ENCODE measurements at places on chromosomes 16 and 17.
A peak's percentile ranks its signal among the peaks of the same experiment; 100 is the strongest.

- DNase-seq = no peak
These were observed 902 bp downstream of the KAT2A start for GRCh38 chr17:42120161-42120769.

DNA sequence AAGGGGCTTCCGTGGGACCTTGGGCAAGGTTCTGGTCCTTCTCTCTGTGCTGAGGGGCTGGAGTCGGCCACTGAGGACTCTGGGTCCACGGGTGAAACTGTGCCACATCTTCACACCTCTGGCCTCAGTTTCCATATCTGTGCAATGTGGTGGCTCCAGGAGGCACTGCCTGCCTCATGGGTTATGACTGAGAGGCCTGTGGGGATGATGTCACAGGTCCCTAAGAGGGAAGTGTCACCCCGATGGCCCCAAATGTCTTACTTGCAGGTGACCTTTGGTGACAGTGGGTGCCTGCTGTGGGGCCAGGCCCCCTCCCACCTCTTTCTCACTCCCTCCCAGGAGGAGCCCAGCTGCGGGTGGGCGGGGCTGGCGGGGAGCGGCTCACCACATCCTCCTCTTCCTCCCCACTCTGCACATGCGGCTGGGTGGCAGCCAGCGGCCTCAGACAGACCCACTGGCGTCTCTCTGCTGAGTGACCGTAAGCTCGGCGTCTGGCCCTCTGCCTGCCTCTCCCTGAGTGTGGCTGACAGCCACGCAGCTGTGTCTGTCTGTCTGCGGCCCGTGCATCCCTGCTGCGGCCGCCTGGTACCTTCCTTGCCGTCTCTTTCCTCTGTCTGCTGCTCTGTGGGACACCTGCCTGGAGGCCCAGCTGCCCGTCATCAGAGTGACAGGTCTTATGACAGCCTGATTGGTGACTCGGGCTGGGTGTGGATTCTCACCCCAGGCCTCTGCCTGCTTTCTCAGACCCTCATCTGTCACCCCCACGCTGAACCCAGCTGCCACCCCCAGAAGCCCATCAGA is at the start of gene IL21R:
IL21R (plus strand) TSS at position 407 of the 801 bp plus-strand sequence. CDS start 27,898 bp downstream, outside the sequence.
- peak; percentile 33 for DNase-seq

DNA sequence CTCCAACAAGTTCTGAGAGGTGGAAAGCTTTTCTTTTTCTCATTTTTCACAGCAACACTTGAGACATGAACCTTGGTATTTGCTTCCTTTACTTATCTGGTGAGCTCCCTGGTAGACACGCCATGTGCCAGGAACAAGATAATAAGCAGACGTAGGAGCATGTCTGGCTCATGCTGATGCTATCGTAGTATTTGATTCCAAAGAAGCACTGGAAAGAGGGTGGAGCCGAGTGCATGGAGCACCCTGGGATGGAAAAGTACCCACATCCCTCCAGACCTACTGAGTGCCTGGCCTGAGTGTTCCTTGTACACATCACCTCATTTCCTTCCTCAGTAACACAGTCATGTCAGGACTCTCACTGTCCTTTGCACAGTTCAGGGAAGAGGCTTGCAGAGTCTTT is 231.0 kb downstream of the CBLN1 start:
- DNase-seq = no peak

DNA sequence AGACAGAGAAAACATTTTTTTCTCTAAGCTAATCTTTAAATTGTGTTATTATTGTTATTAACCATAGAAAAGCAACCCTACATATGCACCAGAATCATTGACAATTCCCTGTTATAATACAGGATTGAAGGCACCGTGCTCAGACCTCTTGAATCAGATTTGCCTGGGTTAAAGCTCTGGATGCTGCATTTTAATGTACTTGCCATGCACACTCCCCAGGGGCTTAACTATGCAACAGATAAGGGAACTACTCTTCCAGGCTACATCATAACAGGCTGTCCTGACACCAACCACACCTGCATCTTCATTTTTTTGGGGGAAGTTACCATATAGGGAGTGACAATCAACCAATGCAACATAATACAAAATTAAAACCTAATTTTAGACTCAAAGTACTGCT is 1187.6 kb upstream of the CDH8 start:
- no peak for DNase-seq

GRCh38 chr17:43745541-43745940 is 13.1 kb downstream of the SOST start:
- DNase-seq = no peak

- peak; percentile 22 for DNase-seq
These were observed 8.7 kb upstream of the KAT7 start for GRCh38 chr17:49779739-49780231.

DNA sequence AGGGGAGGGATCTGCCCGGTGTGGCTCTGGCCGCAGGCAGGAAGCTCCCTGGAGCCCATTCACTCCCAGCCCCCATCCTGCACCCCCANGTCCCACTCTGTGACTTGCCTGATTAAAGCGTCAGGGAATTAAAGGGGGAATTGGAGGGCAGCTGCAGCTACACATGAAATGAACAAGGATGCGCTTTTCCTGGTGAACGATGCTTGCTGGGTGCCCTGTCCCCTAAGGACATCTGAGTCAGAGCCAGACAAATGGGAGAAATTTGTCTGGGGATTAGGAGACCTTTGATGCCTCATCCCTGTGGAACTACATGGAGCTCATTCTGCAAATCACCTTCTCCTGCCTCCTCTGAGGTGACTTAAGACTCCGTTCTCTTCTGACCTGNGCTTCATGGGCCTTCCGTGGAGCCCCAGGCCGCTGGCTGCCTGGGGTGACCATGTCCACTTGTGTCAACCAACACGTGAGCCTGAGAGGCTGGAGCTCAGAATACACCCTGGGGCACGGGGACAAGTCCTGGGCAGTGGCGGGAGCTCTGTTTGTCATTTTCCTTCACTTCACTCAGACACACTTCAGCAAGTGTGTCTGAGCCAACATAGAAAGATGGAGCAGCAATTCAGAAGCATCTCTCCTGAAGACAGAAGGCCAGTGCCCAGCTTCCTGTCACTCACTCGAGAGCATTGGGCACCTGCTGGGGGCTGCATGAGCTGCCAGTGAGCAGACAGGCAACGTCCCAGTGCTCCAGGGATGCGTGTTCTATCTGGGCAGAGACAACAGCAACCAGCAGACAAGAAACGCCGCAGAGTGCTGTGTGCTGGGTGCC is 54.1 kb downstream of the METRNL start:
- DNase-seq = peak; percentile 15

- no peak for DNase-seq
These were observed 29.3 kb downstream of the ACTG1 start for GRCh38 chr17:81483085-81483861.

DNA sequence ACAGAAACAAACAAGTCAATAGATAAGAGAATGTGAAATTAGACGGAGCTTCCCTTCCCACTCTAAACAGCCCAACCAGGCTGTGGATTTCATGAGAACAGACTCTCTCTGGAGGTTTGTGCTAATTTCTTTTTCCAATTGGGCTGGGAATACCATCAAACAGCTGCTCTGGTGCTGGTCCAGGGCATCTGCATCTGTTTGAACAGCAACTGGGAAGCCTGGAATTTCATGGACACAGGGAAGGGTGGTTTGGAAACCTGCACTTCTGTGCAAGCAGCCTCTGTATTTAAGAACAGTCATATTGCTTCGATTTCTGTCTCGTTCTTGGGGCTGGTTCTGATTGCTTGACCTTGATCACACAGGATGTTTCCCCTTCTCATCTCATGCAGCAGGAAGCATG is 88.7 kb downstream of the FOXL1 start:
- DNase-seq = no peak

DNA sequence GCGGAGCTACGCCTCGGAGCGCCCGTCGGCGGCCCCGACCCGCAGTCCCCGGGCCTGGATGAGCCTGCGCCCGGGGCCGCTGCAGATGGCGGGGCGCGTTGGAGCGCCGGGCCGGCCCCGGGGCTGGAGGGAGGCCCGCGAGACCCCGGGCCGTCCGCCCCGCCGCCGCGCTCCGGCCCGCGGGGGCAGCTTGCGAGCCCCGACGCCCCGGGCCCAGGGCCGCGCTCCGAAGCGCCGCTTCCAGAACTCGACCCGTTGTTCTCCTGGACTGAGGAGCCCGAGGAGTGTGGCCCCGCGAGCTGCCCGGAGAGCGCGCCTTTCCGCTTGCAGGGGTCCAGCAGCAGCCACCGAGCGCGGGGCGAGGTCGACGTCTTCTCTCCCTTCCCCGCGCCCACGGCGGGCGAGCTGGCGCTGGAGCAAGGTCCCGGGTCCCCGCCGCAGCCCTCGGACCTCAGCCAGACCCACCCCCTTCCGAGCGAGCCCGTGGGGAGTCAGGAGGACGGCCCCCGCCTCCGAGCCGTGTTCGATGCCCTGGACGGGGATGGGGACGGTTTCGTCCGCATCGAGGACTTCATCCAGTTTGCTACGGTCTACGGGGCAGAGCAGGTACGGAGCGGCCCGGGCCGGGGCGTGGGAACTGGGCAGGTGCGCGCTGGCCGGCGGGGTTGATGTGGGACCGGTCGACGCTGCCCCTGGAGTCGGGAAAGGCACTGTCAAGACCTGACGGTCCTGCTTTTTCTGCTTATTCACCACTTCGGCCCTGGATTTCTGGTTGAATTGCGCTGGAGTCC is 861 bp downstream of the RAB11FIP3 start:
- peak; percentile 57 for DNase-seq

DNA sequence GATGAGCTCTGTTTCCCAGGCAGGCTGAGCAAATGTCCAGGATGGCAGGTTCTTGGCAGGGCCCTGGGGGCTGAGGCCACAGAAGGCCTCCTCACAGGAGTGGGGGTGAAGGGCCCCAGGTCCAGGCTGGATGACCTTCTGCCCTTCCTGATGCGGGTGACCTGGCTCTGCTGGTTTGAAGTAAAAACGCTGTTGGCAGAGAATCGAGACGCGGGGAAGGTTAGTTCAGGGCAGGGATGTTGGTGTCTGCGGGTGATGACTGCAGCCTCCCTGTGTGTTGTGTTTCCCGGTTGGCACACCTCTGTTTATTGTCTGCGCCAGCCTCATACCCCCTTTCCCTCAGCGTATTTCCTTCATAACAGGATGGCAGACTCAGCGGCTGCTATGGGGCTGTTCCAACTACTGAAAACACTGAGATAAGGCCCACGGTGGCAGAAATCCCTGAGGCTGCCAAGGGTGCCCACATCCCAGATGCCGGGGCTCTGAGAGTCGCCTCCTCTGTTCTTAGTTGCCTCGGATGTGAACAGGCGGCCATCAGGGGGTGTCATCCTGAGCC is 104.6 kb downstream of the METRNL start:
- DNase-seq = no peak

DNA sequence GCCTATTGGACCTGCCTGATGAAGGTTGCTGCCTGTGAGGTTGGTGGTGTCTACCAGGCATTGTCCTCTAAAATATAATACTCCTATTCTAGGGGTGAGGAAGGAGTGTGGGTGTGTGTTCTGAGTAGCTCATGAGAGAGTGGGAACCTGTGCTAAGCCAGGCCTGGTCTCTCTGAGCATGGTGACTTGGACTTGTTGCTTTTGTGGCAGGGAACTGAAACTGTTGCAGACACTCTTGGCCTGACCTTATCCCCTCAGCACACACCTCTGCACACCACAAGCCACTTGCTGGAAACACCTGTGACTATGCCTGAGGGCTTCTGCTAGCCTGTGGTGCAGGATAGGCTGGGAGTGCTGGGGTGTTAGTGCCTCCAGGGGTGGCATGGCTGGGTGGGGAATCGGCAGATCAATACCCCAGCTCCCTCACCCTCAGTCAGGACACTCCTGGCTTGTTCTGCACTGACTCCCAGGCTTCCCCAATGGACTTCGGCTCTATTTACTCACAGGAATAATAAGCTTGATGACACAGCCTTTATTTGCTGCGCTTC is 29.9 kb downstream of the PLCG2 start:
- no peak for DNase-seq

DNA sequence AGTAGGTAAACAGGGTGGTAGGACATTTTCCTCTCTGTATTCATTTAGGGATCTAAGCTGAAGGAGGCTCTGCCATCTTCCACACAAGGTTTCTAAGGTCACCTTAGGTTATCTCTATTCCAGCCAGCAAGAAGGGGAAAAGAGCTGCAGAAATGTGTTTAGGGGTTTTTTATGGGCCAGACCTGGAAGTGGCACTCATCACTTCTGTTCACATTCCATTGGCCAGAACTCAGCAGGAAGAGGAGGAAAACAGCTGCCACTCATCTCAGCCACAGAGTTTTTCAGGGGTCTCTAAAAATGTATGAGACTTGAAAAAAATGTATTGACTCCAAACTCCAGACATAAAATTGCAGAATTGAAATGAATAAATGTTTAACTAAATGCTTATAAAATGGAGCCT is 65.8 kb downstream of the FTO start:
- DNase-seq = no peak

GRCh38 chr17:4150096-4150495 is 7.1 kb downstream of the CYB5D2 start:
- no peak for DNase-seq

- peak; percentile 56 for DNase-seq
These were observed 1.4 kb upstream of the TBC1D24 start for GRCh38 chr16:2473446-2473926.

DNA sequence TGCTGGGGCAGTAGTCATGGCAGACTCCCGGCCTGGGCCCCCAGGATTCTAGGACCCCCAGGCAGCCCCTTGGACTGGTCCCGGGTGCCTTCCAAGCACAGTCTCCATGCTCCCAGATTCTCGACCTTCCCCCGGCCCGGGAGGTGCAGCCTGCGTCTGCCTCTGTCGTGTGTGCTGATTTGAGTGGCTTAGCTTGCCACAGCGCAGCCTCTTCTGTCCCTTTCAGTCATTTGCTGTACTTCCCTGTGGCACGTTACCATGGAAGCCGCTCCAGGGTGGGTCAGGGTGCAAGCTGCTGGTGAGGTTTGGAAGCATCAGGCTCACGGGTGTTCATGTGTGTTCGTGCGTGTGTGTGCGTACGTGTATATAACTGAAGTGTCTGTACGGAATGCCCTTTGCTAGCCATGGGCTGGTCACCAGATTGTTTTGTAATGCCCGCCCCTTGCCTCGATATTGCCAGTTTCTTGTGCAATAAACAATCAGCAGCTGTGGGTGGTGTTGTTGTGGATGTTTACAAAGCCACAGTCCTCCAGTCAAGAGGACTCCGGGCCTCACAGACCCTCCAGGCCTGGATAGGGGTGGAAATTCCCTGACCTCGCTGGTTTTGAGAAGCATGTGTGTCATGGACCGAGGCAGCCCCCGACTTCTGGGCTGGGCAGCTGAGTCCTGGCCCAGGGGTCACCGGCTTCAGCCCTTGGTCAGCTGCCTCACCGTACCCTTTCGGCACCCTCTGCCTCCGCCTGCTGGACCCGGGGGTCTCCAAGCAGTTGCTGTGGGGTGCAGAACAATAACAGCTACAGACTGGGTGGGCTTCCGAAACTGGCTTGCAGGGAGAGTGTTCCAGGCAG is 9.7 kb upstream of the CLEC18A start:
- DNase-seq = no peak

GRCh38 chr17:50634224-50634914 is at the start of gene ABCC3:
Gene ABCC3, plus strand, starts transcription at chr17:50634881. Its CDS starts 56 bp downstream, at chr17:50634937.
- no peak for DNase-seq

- DNase-seq = no peak
These were observed 17.3 kb upstream of the CLEC18B start for GRCh38 chr16:74438492-74438979.
